H4 (cell line): ENCODE measurements at places on chromosomes 7 and 10. TPM values are rescaled to one million over a fixed set of nuclear protein-coding genes. Genes with fewer than 3 reads are reported as not detected.

GRCh38 chr7:6237011-6237410 is 35.4 kb downstream of the CYTH3 start:
- no peak for DNase-seq

- no peak for DNase-seq
These were observed 50.5 kb upstream of the PRSS58 start for GRCh38 chr7:142308326-142308725.

- no peak for DNase-seq
These were observed 27.7 kb upstream of the CAMK1D start for GRCh38 chr10:12321641-12322040.

MSS51 gene
- total RNA-seq: 0.12 TPM in 1 of 2 replicates, not detected in the other

DNA sequence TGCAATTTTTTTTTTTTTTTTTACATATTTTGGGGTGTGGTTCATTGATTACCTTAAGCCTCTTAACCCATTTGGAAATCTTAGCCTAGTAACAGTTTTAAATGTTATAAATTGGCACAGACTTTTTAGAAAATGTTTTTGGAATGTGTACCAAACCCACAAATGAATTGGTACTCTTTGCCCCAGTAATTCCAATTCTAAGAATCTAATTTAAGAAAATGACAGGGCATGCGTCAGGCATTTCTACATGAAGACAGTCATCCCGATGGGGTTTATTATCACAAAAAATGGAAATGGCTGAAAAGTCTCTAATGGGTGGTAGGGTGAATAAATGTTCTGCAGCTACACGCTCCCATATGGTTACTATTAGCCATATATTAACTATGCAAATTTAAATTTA is 54.9 kb downstream of the ITIH5 start:
- DNase-seq: no peak

DNA sequence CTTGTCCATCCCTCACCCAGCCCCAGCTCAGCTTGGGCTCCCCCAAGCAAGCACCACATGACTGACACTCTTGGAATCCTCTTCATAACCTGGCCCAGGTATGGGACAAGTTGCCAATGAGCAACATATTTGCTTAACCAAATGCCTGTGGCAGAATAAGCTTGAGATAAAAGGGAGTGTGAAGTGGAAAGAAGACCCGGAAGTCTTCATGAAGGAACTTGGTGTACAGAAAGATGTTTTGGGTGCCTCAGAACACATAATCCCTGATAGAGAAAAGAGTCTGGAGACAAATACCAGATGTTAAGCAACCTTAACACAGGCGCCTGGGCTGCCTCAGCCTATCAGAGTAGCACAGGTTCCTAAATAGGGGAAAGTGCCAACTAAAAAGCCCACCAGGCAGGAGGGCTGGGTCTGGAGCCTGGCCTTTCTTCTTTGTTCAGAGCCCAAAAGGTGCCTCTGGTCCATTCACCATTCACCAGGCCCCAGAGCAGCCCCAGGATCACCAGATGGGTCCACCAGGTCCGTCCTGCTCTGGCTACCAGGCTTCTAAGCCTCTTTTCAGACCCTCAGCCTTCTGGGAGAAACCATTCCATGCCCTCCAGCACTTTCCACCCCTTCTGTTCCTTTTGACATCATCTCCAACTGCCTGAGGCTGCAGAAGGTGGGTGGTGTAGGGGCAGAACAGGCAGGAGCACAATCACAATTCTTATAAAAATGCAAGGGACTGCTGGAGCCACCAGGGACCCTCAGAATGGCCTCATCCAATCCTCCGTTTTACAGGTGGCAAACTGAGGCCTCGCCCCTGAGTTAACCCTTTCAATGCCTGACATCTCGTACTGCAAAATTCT is 22.6 kb downstream of the KCNMA1 start:
- no peak for DNase-seq
